ENCODE measurements at places on chromosomes 13 and 19. TPM values are rescaled to one million over a fixed set of nuclear protein-coding genes. Genes with fewer than 3 reads are reported as not detected.

FPR1 gene
- total RNA-seq: not detected

KLK14 gene
- not detected for total RNA-seq

PSG7 gene
- total RNA-seq: not detected

CYP2B6 gene
- 0.26 TPM for total RNA-seq

DNA sequence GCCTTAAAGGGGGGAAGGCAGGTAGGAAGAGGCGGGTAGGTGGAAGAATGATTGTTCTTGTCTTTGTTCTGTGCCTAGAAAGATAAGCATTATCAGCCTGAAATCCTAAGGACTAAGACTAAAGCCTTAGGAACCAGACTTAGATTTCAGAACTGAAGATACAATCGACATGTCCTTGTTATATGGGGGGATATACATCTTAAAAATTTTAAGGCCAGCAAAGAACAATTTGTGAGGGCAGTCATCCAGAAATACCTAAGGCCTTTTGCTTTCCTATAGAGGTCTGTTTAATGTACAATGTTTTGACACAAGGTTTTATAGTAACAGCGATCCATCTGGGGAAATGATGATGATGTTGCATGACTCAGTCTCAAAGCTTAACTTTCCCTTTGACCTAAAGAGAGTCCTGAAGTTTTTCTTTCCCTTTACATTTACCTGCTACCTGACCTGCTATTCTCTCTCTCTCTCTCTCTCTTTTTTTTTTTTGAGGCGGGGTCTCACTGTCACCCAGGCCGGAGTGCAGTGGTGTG is 20.2 kb upstream of the CEACAM6 start:
- DNase-seq: no peak

DNA sequence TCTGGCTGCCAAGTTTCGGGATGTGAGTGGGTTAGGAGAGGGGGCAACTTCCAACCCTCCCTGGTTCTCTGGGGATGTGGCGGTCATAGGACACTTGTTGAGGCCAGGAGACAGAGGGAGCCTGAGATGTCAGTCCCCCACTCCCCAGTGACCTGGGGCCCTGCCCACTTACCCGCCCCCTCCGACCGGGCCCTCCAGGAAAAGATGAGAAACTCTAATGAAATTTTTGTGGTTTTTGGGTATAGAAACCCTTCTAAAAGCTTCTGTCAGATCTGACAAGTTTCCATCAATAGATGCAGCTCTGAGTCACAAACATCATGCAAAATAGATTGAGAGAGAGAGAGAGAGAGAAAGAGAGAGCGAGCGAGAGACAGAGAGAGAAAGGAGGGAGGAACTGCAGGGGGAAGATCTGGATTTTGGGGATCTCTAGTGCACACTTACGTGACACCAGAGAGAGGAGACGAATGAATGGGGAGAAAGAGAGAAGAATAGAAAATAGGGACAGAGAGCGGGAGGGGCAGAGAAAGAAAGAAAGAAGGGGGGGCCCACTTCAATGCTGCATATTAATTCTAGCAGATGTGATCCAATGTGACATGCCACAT is 94.0 kb downstream of the PTPRS start:
- DNase-seq: no peak

DNA sequence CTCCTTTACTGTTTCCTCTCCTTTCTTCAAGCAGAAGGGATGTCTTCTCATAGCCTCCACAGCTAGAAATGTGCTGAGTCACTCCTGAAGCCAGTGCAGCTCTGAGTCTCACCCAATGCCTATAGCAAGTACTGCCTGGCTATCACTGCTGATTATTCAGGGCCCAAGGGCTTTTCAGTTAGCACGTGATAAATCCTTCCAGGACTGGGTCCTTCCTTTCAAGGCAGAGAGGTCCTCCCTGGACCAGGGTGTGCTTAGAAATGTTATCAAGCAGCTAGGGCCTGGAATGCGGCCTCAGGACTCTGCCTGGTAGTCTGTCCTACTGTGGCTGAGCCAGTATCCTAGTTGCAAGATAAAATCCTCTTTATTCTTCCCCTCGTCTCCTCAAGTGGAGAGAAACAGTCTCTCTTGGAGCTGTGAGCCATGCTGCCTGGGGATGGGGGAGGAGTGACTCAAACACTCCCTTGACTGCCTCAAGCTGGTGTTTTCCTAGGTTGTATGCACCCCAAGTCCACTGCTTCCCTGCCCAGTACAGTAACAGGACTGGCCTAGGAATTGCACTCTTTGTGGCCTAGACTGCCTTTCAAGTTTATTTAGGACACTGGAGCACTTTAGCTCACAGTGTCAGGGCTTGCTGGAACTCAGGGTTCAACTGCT is 198.7 kb upstream of the SERP2 start:
- DNase-seq: no peak

- no peak for DNase-seq
Observed at GRCh38 chr13:21741396-21741979, 70.6 kb downstream of the FGF9 start.

- no peak for DNase-seq
Observed at GRCh38 chr19:48842789-48843162, 6.5 kb upstream of the HSD17B14 start.

GRCh38 chr19:18948075-18948975 is 7.3 kb upstream of the HOMER3 start:
- no peak for DNase-seq

DNA sequence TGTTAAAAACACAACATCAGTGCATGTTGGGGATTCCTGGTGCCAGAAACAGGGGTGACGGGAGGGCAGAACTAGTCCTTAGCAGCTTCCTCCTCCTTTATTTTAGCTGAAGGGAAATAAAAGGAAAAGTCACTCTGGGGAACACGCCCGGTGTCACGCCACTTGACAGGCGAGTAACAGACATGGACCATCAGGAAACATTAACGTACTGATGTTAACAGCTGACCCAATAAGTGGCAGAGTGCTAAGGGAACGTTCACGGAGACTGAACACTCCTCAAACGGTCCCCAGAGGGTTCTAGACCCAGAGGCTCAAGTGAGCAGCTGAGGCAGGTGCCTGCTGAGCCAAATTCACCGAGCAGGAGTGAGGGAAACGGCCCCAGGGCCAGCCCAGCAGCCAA is 13.9 kb upstream of the EIF3G start:
- DNase-seq: no peak

- no peak for DNase-seq
Observed at GRCh38 chr13:31174018-31174417, 12.3 kb upstream of the HSPH1 start.

DNA sequence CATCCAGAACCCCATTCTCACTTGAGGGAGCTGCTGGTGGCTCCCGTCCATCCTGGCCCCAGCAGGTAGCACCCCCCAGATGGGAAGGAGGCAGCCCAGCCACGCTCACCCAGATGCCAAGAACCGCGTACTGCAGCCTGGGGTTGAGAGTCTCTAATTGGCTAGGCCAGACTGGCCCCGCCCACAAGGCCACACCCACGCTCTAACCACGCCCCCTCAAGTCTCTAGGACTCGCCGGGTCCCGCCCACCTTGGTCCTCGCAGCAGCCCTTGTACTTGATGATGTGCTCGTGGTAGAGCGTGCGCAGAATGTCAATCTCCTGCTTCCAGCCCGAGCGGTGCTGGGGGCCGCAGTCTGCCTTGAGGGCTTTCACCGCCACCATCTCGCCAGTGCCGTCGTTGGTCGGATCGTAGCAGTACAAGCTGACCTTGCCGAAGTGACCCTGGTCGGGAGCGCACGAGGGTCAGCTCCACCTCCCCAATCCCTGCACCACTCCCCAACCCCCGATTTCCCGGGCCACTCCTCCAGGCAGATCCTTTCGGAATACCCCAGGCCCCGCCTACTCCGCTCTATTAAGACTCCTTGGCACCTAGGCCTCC is 14.5 kb upstream of the ICAM3 start:
- DNase-seq: no peak

DNA sequence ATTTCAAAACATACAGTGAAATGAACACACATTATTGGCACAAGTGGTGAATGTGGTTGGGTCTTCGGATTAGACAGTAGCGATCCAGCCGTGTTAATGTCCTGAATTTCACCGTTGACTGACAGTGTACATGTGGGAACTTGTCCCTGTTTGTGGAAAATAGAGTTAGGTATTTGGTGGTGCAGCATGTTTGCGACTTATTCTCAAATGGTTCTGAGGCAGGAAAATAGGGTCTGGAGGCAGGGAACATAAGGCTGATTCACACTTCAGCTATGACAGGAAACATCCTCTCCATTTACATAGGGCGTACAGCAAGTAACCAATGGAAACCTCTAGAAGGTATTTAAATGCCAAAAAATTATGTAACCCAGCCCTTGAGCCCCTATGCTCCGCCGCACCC is 4.2 kb downstream of the LGALS7B start:
- no peak for DNase-seq

Measured in Panc1 (cell line).